ENCODE measurements at places on chromosomes 13 and 19.
A peak's percentile ranks its signal among the peaks of the same experiment; 100 is the strongest.

GRCh38 chr13:50800091-50800739, 43.3 kb downstream of the DLEU7 start:
- DNase-seq: no peak

- no peak for DNase-seq
Measured at GRCh38 chr13:29434217-29434945, 161.1 kb downstream of the SLC7A1 start.

- DNase-seq: peak; percentile 89
Measured at GRCh38 chr19:18304458-18305310, 18.2 kb downstream of the LSM4 start.

GRCh38 chr19:45825917-45826893, 11.1 kb upstream of the RSPH6A start:
- DNase-seq: no peak

GRCh38 chr13:65946387-65946786, 1283.7 kb downstream of the PCDH9 start:
- DNase-seq: no peak

All from GM12891 (cell line).